SK-N-SH (cell line): ENCODE measurements at places on chromosomes 12 and 14. TPM values are rescaled to one million over a fixed set of nuclear protein-coding genes. Genes with fewer than 3 reads are reported as not detected.

The C12orf54 gene
- not detected in 2 replicates for polyA plus RNA-seq

The YLPM1 gene
- 9.4 and 14.0 TPM in 2 replicates for polyA plus RNA-seq

The RIMBP2 gene
- polyA plus RNA-seq, result 0.90 and 1.1 TPM in 2 replicates

The KRT3 gene
- not detected in 2 replicates for polyA plus RNA-seq

The AKAP6 gene
- 1.7 and 4.1 TPM in 2 replicates for polyA plus RNA-seq

The PLEK2 gene
- 0.11 and 0.56 TPM in 2 replicates for polyA plus RNA-seq

The PTPRO gene
- polyA plus RNA-seq, result 1.4 and 1.9 TPM in 2 replicates

The RERGL gene
- polyA plus RNA-seq, result 0.13 and 0.19 TPM in 2 replicates

The CHD8 gene
- polyA plus RNA-seq, result 20.1 and 25.3 TPM in 2 replicates

The FAM90A1 gene
- not detected in 2 replicates for polyA plus RNA-seq

The PLD4 gene
- 0.02 TPM in 2 replicates for polyA plus RNA-seq

The DCN gene
- polyA plus RNA-seq, result 5.5 and 8.9 TPM in 2 replicates

The GLIPR1L2 gene
- 0.13 and 0.24 TPM in 2 replicates for polyA plus RNA-seq

The PLA2G1B gene
- not detected in 2 replicates for polyA plus RNA-seq

The SSPN gene
- 5.9 and 11.7 TPM in 2 replicates for polyA plus RNA-seq

The BIN2 gene
- not detected in 2 replicates for polyA plus RNA-seq

The TIMM9 gene
- 17.9 and 20.3 TPM in 2 replicates for polyA plus RNA-seq

The SERPINA10 gene
- not detected in 2 replicates for polyA plus RNA-seq

The CLEC1B gene
- not detected in 2 replicates for polyA plus RNA-seq

The CHGA gene
- polyA plus RNA-seq, result 5.6 and 11.7 TPM in 2 replicates

The GLI1 gene
- 0.67 and 0.90 TPM in 2 replicates for polyA plus RNA-seq

The AMIGO2 gene
- polyA plus RNA-seq, result 1.2 and 1.3 TPM in 2 replicates
